ENCODE measurements at places on chromosomes 7 and 10.

DNA sequence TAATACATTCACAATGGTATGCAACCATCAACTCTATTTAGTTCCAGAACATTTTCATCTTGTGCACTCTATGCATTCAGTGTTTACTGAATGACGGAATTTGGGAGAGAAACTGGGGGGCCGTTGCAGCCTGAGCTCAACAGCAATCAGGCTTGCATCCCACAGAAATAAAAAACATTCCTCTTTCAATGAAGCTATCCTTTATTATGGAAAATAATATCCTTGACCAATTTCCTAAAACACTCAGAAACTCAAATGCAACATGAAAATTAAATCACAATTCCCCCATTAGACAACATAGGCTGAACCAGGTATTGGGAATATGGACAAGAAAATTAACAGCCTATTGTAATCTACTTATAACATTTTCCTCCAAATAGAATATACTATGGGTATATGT, 6.3 kb upstream of the EXOC4 start:
- DNase-seq: no peak

GRCh38 chr7:105723572-105723971, 142.3 kb upstream of the EFCAB10 start:
- no peak for DNase-seq

- no peak for DNase-seq
These were observed 28.7 kb downstream of the LCOR start for GRCh38 chr10:96860631-96861277.

DNA sequence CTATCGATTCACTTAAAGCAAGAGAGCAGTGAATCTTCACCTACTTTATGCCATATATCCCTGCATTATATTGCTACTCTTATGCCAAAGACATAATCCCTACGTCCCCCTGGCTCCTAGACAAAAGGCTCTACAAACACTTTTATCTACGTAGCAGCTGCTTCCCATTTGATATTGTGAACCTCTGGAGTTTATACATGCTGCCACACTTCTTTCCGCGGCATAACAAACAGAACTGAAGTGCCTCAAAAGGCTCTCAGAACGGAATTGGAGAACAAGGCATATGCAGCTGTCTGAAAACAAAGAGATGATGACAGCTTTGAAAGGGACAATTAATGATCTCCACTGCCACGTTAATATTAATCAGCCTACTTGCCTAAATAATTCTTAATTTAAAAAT, 985.6 kb upstream of the LRRN3 start:
- DNase-seq: no peak

- DNase-seq: peak; percentile 49
These were observed 32.6 kb downstream of the GBX1 start for GRCh38 chr7:151134743-151135524.

DNA sequence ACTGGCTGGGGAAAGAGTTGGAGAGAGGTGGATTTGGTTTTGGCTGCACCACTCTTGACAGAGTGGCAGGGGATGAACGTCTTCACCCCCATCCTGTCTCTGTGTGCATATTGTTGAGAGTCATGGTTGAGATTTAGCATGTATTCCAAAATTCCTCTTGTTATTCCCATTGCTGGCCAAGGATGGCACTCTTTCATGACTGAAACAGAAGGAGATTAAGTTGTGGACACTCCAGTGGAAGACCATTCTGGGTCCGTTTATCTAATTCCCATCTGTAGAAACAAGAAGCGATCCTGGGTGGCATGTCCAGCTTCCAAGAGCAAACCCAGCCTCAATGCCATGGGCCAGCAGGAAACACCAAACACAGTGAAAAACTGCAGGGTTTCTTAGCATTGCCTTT, 469.0 kb upstream of the IGFBP3 start:
- no peak for DNase-seq

- no peak for DNase-seq
These were observed 31.9 kb upstream of the HPS1 start for GRCh38 chr10:98478430-98479222.

- DNase-seq: no peak
These were observed 136.4 kb upstream of the ASAH2 start for GRCh38 chr10:50387732-50388073.

DNA sequence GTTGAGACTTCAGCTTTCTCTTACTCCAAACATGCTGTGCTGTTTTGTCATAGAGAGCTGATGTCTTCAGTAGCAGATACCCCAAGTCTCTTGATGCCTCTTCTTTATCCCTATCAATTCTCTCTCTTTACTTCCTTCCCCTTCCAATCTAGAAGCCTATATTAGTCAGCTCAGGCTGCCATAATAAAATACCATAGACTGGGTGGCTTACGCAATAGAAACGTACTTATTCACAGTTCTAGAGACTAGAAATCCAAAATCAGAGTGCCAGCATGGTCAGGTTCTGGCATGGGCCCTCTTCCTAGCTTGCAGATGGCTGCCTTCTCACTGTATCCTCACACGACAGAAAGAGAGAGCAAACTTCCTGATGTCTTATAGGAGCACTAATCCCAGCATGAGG, 9.0 kb upstream of the GARS1 start:
- DNase-seq: no peak

GRCh38 chr10:111118758-111119157, 41.9 kb downstream of the ADRA2A start:
- DNase-seq: no peak

GRCh38 chr7:48011323-48011722, 17.6 kb downstream of the SUN3 start:
- DNase-seq: no peak

DNA sequence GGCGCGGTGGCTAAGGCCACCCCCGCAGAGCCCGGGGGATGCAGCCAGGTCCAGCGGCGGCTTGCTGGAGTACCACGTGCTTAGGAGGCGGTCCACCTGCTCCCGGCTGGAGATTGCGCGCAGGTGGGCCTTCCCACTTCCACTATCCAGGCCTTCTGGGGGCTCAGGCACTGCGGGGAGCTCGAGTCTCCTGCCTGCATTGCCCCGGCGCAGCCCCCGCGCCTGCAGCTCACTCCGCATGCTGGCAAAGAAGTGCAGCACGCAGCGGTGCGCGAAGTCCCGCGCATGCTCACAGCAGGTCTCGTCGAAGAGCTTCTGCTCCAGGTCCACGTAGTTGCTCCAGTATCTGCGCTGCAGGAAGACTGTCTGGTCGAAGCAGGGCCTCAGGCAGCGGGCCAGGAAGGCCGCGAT, 5.8 kb downstream of the CALHM3 start:
- DNase-seq: no peak

GRCh38 chr10:47253030-47253637, 46.9 kb upstream of the GDF10 start:
- DNase-seq: no peak

DNA sequence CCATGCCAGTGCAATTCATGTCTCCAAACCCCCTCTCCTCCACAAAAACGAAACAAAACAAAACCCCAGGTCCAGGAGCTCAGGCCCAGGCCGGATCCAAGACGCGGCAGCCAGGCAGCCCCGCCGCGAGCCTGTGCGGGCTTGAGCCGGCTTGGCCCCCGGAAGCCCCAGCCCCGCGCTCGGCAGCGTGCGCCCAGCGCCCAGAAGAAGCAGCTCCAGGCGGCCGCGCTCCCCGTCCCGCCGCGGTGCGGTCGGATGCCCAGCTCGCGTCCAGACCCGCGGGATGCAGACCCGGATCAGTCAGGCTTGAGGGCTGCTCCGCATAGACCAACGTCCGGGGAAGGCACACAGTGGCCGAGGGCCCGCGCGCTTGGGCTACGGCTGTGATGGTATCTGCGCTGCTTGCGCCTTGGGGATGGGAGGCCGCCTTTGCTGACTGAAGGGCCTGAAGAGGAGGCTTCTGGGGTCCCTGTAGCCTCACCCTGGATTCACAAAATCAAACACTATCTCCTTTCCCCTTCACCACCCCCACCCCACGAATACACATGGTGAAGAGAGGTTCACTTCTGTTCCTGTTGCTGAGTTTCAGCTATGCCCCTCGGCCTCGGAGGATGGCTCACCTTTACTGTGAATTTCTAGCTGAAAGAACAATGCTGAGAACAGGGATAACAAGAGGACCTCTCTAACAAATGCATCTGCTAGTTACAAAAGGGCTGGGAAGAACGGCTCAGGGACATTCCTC, 79.9 kb upstream of the EN2 start:
- no peak for DNase-seq

DNA sequence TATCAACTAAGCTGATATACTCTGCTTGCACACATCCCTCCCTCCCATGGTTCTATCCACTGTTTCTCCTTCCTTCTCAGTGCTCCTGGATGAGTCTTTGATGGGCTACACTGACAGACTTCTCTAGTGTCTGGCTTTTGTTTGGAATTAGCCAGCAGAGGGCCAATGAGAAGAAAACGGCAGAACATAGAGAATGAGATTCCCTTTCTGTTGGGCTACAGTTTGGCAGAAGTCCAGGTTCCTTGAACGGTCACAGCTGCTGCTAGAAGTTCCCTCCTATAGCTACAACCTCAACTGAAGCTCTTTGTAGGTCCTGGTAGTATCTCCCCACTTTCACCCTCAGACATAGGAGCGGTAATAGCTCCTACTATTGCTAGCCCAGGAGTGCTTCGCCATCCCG, 251.1 kb upstream of the LRRN3 start:
- DNase-seq: peak; percentile 51

GRCh38 chr10:3750006-3750816, 34.8 kb downstream of the KLF6 start:
- peak; percentile 28 for DNase-seq

DNA sequence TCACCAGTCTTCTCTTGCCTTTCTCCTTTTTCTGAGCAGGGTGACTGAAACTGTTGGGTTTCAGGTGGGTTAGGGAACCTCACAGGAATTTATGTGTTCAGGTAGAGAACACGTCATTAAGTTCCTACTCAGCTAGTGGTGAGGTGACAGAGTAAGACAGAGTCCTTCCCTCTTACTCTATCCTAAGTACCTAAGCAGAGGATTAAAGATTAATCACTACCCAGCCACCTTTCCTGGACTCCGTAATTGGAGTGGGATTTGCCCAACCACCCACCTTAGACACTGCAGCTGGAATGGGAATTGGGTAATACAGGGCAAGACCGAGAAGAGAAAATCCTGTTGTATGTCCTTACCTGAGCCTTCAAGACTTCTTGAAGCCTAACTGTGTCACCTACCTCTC, 158.1 kb downstream of the LRRC4 start:
- no peak for DNase-seq

DNA sequence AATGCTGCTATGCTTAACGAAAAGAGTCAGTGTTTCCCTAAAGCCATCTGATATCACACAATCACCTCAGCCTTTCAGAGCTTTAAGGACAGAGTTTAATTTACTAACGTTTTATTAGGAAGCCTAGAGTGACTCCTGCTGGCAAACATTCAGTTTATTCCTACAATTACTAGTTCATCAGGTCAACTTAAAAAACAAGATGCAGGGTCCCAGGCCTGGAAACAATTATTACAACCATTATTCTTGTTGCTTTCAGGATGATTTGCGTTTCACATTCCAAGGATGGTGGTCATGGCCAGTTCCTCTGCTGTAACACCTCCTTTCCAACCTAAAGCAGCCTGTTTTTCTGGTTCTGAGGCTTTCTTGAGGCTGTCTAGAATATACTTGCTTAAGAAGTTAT, 1.5 kb upstream of the FAM53B start:
- DNase-seq: peak; percentile 70

GRCh38 chr10:119270762-119271366, 63.5 kb downstream of the GRK5 start:
- DNase-seq: no peak

DNA sequence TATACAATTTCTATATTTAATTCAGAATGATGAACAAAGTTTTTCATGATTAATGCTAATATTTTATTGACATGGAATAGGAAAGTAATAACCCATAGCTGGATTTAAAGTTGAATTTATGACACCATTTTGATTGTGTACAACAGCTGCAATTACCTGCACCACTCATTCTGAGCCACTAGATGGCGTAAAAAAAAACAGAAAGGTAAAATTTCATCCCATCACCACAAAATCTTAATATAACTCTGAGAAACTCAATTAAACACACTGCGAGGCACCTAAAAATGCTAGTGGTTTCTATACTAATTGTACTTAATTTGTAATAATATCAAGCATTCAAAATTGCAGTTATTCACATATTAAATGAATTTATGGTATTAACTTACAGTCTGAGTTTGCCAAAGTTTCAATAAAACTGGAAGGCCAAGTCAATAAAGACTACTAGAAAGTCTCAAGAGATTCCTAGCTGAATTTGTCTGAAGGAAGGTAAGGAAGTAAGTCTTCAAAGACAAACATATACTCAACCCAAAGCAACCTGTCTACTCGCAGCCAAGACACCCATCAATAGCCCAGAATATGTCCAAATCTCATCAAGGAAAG, 182.5 kb downstream of the SKAP2 start:
- peak; percentile 69 for DNase-seq

- DNase-seq: no peak
These were observed 64.6 kb downstream of the ITGB1 start for GRCh38 chr10:32893434-32893833.

GRCh38 chr10:126570621-126571602, 99.6 kb downstream of the C10orf90 start:
- DNase-seq: no peak

GRCh38 chr10:5291501-5292195, 73.1 kb upstream of the UCN3 start:
- peak; percentile 73 for DNase-seq

GRCh38 chr7:132298790-132299189, 277.5 kb downstream of the PLXNA4 start:
- DNase-seq: no peak

DNA sequence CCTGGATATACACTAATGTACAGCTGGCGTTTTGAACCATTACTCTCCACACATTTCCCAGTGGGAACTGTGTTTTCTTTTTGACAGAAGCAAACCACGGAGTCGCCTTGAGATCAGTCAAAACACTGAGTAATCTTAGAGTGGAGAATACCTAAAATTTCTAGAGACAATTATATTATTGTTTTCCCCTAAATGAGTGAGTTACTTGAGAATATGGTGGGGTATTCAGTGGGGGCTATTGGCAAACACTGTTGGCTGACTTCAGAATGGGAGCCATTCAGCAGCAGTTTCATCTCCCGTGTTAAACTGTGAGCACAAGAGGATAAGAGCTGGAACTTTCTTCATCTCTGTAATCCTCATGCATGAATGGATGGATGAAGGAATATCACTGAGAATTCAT, 6.2 kb downstream of the IL2RA start:
- DNase-seq: no peak

- peak; percentile 19 for DNase-seq
These were observed 263.9 kb upstream of the FZD1 start for GRCh38 chr7:90999989-91000979.

DNA sequence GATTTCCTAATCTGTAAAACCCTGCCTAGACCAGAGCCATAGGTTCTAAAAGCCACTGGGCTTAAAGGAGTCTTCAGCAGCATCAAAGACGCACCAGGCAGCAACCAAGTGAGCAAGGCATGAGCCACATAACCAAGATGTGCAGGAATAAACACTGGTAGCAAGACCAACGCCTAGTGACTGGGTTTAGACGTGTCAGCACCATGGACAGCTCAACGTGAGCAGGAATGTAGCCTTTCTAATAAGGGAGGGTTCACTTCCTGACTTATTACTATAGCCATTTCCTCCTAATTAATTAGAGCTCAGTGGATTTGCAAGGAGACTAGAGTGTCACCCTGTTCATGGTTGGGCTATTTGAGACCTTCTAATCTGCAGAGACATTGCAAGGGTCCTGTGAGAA, 223.7 kb downstream of the LHFPL3 start:
- peak; percentile 30 for DNase-seq
